ENCODE measurements at places on chromosomes 4 and X.

DNA sequence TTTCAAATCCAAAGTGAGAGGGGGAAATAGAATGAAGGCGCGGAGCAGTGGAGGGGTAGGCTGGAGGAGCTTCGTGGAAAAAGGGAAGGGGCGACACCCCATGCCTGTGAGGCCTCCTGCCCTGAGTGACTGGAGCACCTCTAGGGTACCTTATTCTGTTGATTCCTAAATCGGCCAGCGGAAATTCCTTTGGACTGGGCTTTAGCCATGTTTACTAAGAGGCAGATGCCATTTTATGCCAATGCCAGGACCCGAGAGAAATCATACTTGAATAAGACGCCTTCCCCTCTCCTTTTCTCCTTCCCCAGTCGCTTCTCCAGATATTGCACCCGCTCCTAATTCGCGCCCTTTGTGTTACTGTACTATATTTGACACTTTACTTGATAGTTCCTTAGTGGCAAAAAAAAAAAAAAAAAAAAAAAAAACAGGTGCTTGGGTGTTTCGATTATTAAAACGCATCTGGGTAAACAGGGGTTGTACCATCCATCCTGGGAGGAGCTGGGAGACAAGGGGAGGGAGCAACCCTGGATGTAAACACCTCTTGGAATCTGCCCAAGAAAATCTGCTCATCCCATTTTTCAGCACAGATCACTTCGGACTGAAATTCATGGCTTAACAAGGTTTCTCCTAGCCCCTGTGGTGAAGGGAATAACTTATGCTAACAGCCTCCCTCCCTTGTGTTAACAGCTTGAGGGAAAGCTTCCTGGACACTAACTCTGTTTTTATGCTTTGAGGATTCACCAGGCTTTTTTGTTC, 1.5 kb downstream of the BMP3 start:
- DNase-seq: no peak

GRCh38 chrX:45669715-45670340, 469.2 kb upstream of the DIPK2B start:
- no peak for DNase-seq

GRCh38 chrX:3678328-3678727, 35.1 kb downstream of the PRKX start:
- DNase-seq: no peak

- DNase-seq: no peak
These were observed 1.3 kb upstream of the TET2 start for GRCh38 chr4:105145156-105145902.

DNA sequence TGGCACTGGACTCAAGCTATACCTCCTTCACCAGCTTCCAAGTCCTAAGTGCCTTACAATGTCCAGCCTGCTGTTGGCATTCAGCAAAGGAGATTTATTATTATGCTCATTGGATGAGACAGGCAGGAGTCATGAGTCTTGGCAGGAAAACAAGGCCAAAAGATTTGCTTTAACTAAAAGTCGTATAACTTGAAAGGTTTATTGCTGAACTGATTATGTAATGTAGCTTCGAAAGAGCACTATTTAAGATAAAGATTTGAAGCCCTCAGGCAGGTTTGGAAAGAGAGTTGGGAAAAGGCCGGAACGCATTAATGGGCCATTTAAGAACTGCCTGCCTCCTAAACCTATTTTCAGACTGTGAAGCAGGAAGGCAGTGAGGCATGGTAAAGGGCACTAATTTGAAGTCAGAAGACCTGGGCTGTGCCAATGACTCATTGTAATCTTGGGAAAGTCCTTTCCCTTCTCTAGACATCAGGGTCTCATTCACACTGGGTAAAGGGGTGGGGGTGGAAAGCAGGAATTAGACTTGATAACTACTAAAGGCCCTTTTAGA, 280.5 kb upstream of the EDA2R start:
- no peak for DNase-seq

DNA sequence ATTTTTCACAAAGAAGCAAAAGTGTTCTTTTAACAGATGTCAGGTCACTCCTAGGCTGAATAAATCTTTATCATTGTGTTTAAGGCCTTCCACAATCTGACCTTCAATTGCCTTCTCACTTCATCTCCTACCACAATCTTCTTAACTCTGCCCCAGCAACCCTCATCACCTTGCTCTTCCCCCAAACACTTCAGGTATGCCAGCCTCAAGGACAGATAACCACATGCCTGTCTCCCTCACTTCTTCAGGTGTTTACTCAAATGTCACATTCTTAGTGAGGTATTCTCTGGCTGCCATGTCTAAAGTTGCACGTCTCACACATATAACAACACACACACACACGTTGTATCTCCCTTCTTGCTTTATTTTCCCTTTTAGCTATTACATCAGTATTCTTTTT, 146.5 kb downstream of the ANKRD50 start:
- no peak for DNase-seq

DNA sequence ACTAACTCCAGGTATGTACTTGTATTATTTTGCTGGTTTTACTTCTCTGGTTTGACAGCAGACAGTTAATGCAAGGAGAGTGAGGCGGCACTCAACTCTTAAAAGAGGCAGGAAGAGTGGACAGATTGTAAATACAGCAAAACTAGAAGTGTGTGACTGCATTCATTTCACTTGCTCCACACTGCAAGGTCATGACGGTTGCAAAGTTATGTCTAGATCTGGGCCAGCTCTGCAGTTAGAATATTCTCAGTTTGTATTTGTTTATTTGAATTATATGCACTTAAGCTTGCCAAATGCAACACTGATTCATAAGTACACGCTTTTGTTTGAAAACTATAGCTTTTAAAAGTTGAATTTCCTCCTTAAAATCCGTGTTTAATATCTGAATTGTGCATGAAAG, 148.9 kb downstream of the STIM2 start:
- no peak for DNase-seq

DNA sequence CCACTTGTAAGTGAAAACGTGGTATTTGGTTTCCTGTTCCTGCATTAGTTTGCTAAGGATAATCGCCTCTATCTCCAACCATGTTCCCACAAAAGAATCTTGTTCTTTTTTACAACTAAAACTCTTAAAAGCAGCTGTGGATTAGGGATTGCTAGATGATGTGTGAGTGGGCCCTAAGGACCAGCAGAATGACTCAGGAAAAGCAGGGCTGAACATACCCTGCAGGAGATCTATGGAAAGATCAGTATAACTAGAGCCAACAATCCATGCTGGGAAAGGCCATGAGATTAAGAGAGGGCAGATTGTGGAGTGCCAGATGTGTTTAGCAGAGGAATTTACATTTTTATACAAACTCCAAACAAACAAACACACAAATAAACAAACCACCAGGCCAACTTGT, 128.4 kb upstream of the TMEM164 start:
- DNase-seq: no peak

DNA sequence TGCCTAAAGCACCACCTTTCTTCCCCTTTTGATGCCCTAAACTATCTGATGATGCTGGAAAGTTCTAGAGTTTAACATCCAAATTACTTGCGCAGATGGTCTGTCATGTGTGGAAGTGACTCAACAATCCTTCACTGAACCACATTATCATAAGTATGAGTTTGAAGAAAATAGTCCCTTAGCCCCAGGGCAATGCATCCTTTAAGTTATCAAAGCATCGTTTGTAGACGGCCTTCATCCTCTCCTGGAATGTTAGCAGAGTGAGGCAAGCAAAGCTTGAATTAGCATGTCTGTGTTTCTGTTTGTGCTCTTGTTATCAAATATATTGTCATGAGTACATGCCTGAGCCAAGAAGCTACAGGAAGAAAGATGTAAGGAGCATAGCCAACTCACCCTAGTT, 570.9 kb downstream of the MID1IP1 start:
- DNase-seq: no peak

- no peak for DNase-seq
These were observed 110.7 kb upstream of the GALNT7 start for GRCh38 chr4:173057901-173058300.

DNA sequence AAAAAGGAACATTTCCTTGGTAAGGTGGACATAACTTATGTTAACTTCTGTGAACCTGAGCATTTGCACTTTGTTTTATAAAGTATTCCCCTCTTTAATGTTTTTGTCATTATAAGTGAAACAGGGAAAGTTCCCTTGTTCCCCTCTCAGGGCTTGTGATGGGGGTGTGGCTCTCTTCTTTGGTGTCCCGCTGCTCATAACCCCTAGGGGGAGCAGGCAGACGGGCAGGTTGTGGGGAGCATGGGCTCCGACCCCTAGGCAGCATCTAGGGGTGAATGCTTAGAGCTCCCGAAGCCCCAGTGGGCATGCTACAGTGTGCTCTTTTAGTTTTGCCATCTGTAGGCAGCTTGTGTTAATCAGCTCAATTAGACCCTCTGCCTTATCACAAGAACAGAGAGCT, 200.4 kb downstream of the DACH2 start:
- no peak for DNase-seq

DNA sequence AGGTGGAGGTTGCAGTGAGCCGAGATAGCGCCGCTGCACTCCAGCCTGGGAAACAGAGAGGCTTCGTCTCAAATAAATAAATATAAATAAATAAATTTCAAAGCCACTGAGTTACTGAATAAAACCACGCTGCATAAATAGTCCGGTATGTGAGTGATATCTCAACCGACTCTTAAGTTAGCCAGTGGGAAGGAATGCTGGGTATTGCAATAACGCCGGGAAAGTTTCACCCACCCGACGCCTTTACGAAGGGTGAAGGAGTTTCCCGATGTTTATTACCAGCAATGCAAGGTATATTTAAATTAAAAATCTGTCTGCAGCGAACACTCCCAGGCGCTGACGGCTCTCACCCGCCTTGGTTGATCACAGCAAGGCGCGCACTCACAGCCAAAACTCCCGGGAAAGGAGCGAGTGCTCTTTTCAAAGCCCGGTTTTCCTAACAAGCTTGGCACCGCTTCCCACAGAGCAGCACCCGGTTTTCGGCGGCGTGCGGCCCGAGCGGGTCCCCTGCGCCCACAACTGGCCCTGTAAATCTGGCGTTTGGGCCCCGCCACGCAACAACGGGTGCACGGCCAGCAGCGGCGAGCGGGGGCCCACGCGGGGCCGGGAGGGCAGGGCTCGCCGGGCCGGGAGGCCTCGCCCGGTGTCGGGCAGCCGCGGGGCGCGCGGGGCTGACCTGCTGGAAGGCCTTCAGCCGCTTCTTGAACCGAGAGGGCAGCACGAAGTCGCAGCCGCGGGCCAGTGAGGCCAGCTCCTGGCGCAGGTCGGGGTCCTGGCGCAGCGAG, 13.7 kb downstream of the PPP2R3B start:
- DNase-seq: no peak

DNA sequence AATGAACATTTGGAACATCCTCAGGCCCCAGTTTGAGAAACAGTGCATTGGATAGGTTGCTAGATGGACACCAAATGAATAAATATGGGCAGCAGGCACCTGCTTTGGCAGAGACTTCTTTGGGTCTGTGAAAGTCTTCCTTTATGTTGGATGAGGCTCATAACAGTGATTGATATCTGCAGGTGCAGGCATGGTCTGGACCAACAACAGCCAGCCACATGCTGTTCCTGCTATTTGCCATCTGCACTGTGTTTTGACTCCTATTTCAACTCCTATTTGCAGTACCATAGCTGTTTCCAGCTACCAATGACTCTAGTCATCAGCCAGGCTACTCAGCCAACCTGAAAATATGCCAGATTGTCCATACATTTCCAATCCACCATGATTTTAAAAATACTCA, 60.9 kb downstream of the ANAPC4 start:
- DNase-seq: no peak

DNA sequence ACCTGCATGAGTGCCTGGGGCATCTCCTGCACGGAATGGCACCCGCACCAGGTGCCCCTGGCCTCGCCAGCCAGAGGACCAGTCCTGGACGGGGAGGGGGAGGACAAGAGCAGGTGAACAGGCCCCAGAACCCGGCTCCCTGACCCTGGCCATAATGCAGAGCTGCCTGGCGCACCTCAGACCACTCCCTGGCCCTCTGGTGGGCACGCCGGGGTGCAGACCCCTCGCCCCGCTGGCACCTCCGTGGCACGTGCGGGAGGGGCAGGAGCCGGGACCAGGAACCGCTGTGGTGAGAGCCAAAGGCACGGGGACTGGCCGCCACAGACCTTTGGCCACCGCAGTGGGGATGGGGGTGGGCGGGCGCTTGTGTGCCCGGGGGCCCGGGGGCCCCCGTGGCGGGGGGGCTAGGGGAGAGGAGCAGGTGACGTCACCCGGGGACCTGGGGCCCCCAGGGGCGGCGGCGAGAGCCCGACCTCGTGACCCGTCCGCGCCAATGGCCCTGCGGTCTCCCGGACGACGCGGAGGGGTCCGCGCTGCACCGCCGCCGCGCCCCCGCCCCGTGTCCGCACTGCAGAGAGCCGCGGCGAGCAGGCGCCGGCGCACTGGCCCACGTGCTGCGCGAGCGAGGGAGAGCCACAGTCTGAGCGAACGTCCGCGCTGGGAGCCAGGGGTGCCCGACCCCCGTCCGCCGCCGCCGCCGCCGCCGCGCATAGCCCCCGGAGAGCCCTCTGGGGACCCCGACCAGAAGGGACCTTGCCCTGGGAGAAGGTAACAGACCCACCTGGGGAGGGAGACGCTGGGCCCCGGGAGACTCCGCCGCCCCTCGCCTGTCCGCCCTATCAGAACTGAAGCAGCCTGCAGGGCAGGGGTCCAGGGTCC, at the start of gene PNMA3:
Gene PNMA3 (plus strand): TSS at position 600 of the 879 bp plus-strand sequence. CDS start 586 bp downstream, outside the sequence.
- no peak for DNase-seq

GRCh38 chrX:84721416-84721815, 219.2 kb upstream of the HDX start:
- no peak for DNase-seq

GRCh38 chrX:32599156-32599555, 612.2 kb downstream of the DMD start:
- no peak for DNase-seq

DNA sequence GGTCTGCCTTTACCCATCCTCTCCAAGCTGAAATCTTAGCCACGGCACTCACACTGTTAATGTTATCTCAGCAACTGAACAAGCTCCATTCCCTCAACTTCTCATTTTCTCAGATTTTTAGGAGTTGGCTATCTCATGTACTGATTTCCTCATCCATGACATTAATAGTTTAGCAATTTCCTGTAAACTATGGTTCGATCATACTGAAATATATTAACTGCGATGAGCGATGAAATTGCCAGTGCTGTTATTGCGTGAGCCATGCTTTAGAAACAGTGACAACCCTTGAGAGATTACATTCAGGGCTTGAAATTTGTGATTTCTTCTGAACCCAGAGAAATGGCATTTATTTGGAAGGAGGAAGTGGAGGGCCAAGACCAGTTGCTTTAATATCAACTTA, 223.7 kb downstream of the GPAT3 start:
- DNase-seq: no peak

- DNase-seq: no peak
These were observed 1.7 kb downstream of the INTS6L start for GRCh38 chrX:135522132-135522530.

DNA sequence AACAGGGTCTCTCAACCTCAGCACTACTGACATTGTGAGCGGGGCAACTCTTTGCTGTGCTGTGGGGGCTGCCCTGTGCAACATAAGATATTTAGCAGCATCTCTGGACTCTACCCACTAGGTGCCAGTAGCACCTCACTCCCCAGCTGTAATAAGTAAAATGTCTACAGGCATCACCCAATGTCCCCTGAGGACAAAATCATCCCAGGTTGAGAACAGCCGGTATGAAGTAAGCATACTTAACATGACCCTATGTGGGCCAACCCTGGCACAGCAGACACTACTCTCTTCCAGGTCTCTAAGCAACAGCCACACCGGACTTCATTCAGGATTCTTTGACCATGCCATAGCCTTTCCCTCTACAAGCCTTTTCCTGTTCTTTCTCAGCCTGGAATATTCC, 10.5 kb upstream of the MGST2 start:
- no peak for DNase-seq

GRCh38 chrX:110415440-110416170, 57.0 kb downstream of the RTL9 start:
- DNase-seq: no peak
